Stimulated activated CD4-positive, alpha-beta T cell treated with anti-CD3 and anti-CD28 coated beads, TNF-alpha, amount 100 ng/mL, for 48 hours (primary cell): ENCODE measurements at places on chromosomes 7 and 10.

- DNase-seq, result no peak
Observed at GRCh38 chr7:25662841-25663800, 434.8 kb upstream of the NPVF start.

- DNase-seq, result no peak
Observed at GRCh38 chr10:92122941-92123450, 167.9 kb downstream of the CPEB3 start.

GRCh38 chr7:101166909-101167644, 1.7 kb upstream of the VGF start:
- DNase-seq, result no peak

DNA sequence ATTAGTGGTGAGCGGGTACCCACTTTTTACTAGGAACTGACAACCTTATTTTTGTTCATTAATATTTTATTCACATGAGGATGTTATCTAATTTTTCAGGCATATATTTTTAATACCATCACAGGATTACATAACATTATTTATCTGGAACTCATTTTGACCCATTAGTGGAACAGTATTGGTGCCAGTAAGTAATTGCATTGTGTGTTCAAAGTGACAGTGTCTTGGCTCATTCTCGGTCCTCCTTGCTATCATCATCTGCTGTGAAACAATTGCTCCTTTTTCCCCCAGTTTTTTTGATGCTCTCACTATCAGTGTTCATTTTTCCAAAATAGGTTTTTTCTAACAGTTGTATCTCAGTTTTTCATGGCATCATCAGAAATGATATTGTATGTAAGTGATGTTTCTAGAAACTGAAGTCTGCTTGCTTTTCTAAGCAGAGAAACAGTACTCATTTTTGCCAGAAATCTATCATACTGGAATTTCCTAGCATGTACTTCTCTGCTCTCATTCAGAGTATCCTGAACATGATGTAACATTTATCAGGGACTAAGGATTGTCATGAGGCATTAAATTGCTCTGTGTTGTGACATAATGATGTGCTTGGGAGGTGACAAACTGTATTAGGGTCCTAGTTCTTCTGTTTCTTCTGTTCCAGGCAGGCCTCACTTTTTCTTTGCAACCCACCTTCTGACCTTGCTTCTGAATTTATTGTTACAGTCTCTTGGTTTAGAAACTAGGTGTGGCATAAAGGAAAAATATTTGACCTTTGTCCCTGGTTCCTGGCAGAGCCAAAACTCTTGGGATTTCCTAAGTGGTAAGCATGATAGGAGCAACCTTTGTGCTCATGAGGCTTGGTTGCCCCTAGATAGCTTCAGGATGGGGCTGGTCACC, 4.2 kb downstream of the NUB1 start:
- no peak for DNase-seq

GRCh38 chr10:132226586-132227405, 40.0 kb downstream of the DPYSL4 start:
- no peak for DNase-seq

DNA sequence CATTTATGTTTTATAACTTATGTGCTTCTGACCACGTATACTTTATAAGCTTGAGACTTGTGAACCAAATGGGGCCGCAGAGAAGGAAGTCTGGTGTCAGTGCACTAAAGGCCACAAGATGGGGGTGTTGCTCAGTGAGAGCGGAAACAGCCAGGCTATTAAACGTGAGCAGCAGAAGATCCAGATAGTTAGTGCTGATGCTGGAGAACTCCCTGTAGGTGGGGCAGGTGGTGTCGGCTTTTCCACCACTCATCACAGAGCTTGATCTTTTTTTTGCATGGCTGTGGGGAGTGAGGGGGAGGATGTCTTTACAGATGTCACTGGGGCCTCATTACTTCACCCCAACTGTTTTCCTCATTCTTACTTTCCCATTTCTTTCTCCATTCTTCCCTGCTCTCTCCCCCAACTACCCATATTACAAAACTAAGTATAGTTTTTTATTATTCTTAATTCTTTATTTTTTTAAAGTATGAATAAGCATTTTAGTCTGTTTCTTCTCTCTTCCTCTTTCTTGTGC, 34.7 kb downstream of the ACADSB start:
- DNase-seq, result peak; percentile 1

DNA sequence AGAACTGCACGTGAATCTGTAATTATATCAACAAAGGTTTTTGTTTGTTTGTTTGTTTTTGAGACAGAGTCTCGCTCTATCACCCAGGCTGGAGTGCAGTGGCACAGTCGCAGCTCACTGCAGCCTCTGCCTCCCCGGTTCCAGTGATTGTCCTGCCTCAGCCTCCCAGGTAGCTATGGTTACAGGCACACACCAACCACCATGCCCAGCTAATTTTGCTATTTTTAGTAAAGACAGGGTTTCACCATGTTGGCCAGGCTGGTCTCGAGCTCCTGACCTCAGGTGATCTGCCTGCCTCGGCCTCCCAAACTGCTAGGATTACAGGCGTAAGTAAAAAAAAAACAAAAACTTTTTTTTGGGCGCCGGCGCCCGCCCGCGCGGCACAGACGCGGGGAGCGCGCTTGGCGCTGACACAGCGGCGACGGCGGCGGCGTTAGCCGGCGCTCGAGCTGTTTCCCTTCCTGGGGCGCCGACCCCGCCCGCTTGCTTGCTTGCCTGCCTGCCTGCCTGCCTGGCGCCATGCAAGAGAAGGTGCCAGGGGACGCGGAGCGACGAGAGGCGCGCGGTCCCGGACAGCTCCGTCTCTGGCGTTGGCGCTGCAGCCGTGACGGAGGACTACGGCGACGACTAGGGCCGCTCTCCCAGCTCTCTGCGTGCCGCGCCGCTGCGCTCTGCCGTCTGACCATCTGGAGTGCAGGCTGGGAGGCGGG, 171.4 kb upstream of the NUPR2 start:
- no peak for DNase-seq

DNA sequence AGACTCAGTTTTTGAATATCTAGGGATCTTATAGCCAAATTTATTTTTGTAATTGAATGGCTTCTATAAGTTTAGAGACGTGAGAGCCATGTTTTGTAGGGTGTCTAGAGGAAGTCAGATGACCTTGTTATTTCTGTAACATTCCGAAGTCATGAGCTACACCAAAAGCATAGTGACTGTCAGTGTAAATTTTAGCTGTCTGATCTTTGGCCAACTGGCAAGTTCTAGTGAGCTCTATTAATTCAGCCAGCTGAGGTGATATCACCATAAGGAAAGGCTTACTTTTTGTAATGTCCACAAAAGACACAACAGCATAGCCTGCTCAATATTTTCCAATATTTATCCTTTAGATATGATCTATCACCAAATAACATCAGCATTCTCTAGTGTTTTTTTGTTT, 9.9 kb upstream of the NT5C3A start:
- DNase-seq, result no peak

- peak; percentile 20 for DNase-seq
Observed at GRCh38 chr7:142632271-142633134, 116.8 kb upstream of the PRSS1 start.

- DNase-seq, result no peak
Observed at GRCh38 chr10:52250510-52250909, 63.6 kb upstream of the DKK1 start.

DNA sequence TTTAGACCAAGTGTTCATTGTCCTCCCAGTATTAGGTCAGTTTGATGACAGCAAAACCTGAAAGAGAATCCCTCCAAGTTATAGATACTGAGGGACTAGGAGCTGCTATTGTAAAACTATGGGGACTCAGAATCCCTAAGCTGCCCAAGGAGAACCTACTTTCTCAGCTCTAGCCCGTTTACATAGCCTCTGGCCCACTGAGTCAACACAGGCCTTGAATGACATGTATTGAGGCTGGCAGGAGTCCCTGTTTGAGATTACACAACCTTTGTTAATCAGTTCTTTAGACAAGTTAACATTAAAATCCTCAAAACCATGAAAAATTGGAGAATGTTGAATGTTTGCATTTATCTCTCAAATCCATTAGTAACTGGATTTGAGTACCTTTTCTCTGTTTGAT, 1079.0 kb downstream of the KCNMA1 start:
- no peak for DNase-seq

DNA sequence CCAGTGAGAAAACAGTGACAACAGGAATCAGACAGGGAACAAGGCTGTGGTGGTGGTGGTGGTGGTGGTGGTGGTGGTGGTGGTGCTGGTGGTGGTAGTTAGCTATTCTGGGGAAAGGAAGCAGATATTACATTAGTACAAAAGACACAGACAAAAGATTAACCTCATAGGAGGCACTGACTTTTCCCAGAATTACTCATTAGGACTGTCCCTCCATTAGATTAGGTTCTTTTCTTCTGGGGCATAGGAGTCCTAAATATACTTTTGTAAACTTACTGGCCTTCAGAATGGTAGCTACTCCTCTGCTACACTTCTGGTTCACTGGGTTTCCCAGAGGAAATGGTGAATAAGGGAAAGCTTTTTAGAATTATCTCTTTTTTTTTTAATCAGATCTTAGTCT, 156.6 kb upstream of the SEMA3D start:
- no peak for DNase-seq

- no peak for DNase-seq
Observed at GRCh38 chr7:90982228-90982627, 282.0 kb upstream of the FZD1 start.
